Epithelial cell of prostate (primary cell): ENCODE measurements at places on chromosomes 4 and X.

GRCh38 chr4:110224142-110224541 is 25.7 kb upstream of the ELOVL6 start:
- DNase-seq = no peak

- no peak for DNase-seq
Measured at GRCh38 chr4:64883087-64883807, 474.0 kb upstream of the TECRL start.

GRCh38 chr4:112702892-112703291 is 65.9 kb downstream of the LARP7 start:
- no peak for DNase-seq

GRCh38 chr4:112938461-112939058 is 110.9 kb upstream of the ANK2 start:
- DNase-seq = no peak

DNA sequence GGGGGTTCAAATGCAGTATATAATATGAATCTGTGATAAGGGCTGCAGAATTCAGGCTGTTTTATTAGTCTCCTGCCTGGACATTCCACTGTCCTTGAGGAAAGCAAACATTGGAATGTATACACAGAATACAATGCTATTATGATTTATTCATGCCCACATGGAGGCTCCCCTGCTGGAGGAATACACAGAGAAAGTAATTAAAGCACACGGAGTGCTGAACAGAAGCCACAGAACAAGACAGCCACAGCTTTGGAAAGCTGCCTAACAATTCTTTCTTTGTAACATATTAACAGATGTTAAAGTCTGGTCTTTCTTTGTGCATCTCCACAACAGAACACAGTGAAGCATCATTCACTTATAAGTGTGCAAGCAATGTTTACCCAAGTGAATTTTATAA is 155.8 kb downstream of the ARAP2 start:
- DNase-seq = no peak

GRCh38 chr4:1030559-1030958 is 19.1 kb downstream of the FGFRL1 start:
- DNase-seq = no peak
